NCI-H460 (cell line): ENCODE measurements at places on chromosomes 2 and 18.

DNA sequence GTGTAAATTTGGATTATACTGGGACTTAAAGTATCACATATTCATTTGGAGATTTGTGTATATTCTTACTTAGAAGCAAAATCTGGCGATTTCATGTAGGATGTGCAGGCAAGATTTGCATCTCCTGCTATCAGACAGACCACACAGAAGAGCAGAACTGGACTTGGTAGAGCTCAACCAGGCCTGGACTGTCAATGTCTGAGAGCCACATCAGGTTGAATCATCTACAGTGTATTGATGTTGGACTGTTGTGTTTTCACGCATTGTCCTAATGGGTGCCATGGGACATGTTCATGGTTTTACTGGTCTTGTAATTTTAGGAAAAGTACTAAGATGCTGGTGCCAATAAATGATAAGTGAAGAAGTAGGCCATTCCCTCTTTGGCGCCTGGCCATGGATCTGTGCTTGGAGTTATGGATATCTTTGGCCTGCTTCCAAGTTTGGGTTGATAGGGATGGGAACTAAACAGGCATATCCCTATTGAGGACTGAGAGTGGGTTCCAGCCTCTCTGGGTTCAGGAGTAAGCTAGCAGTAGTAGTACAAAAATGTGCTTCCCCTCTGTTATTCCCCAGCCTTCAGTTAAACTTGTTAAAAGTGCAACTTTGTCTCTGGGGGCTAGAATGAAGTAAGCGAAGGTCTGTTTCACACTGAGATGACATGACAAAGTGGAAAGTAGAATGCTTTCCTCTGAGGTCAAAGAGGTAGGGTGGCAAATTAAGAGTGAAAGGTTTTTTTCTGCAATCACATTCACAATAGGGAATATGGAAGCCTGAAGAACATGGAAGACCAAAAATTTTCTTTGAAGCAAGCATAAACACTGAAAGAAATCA, 49.2 kb upstream of the NEMP2 start:
- DNase-seq, result no peak

- no peak for DNase-seq
These were observed 240.9 kb downstream of the AGAP1 start for GRCh38 chr2:235734688-235735231.

DNA sequence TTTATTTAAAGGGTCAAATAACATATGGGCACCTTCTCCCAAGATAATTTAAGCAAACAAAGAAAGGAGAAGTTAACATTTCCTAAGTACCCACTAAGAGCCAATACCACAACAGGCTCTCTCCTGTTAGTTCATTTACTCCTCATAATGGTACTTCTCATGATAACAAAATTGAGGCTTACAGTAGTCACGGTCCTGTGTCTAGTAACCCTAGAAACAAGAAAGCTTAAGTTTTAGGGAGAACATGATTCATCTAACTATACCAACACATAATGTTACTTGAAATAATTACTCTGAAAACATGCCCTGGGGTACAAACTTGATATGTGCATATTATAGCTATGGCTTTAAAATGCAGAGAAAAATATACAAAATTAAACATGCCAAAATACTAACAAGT, 19.8 kb downstream of the IWS1 start:
- no peak for DNase-seq

DNA sequence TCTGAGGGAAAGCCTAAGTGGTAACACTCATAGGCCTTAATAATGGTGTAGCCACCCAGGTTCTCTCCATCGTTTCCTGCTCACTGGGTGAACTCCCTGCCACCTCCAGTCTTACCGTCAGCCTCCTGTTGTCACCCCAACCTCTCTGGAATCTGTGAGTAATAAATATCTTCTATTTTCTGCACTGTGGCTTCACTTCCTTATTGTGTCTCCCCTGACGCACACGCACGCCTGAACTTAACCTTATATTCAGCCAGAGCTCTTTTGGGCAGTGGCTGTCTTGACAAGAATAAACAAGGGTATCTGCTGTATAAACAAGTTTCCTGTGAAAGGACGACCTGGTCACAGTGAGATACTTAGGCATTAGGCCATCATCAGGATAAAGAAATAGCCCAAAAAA, 467.2 kb downstream of the SPAG16 start:
- no peak for DNase-seq

GRCh38 chr2:190210471-190210870, 109.2 kb downstream of the HIBCH start:
- DNase-seq, result no peak

DNA sequence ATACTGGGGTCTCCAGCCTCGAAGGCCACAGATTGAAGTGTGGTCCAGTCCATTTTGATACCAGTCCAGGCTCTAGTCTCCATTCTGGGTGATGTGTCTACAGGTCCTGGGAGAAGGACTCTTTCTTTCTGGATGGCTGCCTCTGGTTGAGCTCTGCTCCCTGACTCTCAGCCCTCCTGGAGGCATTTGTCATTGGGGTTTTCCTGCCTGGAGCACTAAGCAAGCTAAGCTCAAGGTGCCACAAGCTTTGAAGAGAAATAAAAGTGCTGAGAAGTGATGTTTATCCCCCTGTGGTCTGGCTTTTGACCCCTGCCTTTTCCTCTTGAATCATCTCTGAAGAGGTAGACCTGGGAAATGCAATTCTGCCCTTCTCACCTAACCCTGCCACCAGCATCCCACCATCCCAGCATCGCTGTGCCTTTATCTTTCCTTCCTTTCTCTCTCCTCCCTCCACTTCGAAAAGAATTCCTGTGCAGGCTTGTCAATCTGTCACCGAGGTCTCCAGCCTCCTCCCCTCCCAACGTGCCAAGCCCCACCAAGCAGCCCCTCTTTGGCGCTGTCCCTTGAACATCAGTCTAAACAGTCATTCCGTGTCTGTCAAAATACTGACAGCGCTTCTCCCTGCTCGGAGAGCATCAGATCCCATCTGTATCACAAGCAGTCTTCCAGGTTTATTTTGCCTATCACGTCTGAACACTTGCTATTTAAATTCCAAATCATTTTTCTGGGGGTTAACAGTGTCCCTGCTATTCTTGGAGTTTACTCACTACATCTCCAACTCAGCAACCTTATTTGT, 334.6 kb upstream of the SLC14A2 start:
- DNase-seq, result no peak
